ENCODE measurements at places on chromosomes 1 and 21.

GRCh38 chr21:42056996-42057689 is 14.0 kb upstream of the UMODL1 start:
- peak; percentile 91 for DNase-seq

DNA sequence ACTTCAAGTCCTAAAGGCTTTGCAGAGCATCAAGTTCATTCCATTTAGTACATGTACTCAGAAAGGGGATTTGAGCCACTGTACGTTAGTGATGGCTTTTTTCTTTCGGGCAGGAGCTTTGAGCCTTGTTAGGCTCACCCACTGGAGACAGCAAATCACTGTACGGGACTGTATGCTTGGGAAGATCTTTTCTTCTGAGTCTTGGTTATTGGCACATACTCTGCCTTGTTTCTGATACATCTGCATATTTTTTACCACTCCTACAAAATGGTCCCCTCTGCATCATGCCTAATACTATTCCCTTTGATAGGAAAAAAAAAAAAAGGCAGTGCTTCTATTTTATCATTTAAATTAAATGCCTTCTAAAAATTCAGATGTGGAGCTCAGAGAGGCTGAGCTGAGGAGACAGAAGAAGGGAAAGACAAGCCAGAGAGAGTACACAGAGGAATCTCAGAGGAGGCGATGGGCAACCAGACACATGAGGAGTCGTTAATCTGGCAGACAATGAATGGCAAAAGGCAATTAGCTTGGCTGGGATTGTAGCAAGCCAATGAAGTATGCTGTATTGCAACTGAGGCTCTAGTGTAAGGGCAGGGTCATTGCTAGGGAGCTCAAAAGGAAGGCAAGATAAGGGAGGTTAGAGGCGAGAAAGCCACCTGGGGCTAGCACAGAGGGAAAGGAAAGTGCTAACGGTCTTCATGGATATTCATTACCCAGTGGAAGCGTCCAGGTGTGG is 39.4 kb downstream of the PHC2 start:
- no peak for DNase-seq

DNA sequence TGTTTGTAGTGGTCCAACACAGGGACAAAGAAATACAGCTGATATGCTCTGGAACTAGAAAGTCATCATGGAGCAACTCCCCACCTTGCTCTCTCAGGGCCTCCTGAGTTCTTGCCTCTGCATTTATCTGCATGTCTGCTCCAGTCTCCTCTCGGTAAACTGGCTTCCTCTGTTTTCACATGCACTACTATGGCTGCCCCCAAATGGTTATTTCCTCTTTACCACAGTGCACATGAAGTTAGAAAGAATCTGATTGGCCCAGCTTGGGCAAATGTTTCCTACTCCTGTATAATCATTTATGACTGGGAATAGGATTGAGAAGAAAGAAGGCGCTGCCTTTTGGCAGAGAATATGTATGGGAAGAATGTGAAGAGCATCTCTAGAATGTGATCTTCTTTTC is 16.5 kb upstream of the PSMB2 start:
- DNase-seq = no peak

DNA sequence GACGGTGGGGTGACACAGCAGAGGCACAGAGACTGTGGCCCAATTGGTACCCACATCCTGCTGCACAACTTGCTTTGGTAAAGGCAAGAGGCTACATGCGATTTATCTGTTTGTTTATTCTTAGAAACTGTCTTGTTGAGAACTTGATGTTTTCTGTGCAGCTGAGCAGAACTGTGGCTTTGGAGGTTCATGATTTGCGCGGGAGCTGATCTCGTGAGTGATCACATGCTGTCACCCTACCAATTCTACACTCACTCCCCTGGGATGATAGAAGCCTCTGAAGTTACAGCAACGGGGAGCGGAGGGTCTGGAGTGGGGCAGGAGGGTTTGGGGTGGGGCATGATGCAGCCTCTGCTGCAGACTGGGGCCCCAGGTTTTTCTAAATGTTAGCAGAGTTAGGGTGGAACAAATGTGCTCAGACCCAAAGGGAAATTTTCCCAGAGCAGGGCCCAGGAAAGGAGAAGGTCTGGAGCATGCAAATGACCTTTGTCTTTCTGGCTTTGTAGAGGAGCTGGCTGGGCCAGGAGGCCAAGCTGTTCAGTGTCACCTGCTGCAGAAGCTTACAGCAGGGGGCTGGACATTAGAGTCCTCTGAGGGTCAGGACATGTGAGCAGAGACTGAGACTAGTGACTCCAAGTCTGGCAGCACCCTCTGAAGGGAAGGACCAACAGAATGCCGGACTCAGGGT is 83.6 kb downstream of the GRIK3 start:
- no peak for DNase-seq

GRCh38 chr1:14094611-14095400 is 394.8 kb downstream of the PRDM2 start:
- no peak for DNase-seq

DNA sequence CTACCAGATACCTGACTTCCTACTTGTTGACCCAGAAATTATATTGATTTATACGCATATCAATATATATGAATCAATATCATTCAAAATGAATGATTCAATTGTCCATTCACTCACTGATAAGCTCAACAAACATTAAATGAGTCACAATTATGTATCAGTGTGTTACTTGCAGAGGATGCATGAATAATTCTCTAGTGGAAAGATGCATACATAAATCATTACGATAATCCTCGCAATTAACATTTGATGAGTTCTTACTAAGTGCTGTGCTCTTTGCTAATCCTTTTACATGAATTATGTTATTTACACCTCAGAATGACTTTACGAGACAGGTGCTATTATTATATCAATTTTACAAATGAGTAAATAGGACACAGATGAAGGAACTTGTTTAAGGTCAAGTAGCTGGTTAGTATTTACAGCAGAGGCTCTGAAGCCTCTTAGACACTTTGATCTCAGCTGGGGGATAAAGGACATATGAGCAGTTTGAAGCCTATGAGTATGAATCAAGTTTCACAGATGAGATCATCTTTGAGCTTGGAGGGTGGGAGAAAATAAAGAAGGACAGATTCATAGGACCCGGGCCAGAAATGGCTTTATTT is 112.8 kb upstream of the ADAMTS5 start:
- no peak for DNase-seq

- no peak for DNase-seq
Measured at GRCh38 chr1:115090186-115090490, 835 bp upstream of the TSPAN2 start.

DNA sequence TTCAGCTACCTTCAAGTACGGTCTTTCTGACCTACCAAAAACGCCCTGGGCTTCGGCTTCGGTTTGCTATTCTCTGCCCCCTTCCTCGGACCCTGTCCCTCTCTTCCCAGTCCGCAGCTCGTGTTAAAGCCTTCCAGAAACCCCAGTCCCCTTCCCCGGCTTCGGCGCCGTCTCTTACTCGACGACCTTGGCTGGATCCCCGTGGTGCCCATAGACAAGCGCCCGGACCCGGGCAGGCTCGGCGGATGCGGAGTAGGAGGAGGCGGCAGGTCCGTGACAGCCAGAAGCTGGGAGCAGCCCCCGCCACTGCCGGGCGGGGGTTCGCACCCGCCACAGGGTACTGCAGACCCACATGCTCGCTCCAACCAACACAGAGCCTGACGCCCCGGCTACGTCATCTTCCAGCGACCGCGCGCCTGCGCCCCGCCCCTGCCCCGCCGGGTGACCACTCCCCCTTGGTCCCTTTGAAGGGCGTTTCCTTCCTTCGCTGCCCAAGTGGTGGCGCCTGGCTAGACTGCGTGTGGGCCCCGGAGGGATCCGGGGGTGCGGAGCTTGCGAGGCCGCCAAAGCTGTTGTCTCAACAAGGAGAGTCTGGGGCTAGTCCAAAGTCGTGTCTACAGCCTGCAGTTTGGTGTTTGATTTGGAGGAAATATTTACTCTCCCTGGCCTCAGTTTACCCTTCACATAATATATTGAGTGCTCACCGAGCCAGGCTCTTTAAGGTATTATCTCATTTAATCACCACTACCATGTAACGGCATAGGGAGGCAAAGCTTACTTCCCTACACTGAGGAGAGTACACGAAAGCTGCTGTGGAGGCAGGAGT is at the start of gene MECR:
TSS of gene MECR (minus strand) at position 382 of the 826 bp plus-strand sequence. CDS start at position 354, 28 bp downstream.
- DNase-seq = peak; percentile 90

GRCh38 chr1:146039844-146040194 is 18.3 kb upstream of the HJV start:
- DNase-seq = no peak

DNA sequence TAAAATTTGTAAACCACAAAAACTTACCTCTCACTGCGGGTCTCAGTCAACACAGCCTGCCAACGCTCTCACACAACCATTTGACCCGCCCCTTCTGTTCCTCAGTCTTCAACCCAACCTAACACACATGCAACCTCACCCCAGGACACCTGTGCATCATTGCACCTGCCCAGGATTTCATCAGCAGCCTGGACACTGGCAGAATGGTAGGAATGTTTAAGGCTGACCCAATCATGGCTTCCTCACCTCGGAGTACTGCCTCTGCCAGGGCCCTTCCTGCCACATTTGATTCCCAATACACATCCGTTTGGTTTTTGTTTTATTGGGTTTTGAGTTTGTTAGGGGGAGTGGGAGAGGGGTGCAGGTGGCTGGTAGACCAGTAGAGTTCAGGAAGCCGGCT is 40.7 kb downstream of the TOMM20 start:
- no peak for DNase-seq

- DNase-seq = no peak
Measured at GRCh38 chr1:31069392-31069791, 3.9 kb upstream of the PUM1 start.

GRCh38 chr1:156768610-156769295 is 1.4 kb downstream of the PRCC start:
- no peak for DNase-seq

GRCh38 chr1:46948629-46949416 is 7.5 kb upstream of the CYP4A11 start:
- no peak for DNase-seq

DNA sequence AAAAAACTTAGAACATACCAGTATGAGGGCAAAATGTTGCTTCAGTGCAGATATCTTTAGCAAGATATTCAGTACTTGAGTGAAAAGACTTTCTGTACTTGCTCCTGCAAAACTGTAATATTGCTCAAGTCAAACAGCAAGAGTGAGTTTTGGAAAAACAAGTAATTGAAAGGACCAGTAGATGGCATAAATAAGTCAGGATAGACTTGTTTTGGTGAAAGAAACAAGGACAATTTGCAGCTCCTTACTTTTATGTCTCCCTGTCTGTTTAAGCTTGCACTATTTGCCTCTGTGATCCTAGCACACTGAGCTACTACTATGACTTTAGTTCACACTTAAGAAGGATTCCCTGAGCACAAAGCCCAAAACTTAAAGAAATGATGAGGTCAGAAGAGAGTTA is 39.1 kb downstream of the IFI44 start:
- peak; percentile 50 for DNase-seq

DNA sequence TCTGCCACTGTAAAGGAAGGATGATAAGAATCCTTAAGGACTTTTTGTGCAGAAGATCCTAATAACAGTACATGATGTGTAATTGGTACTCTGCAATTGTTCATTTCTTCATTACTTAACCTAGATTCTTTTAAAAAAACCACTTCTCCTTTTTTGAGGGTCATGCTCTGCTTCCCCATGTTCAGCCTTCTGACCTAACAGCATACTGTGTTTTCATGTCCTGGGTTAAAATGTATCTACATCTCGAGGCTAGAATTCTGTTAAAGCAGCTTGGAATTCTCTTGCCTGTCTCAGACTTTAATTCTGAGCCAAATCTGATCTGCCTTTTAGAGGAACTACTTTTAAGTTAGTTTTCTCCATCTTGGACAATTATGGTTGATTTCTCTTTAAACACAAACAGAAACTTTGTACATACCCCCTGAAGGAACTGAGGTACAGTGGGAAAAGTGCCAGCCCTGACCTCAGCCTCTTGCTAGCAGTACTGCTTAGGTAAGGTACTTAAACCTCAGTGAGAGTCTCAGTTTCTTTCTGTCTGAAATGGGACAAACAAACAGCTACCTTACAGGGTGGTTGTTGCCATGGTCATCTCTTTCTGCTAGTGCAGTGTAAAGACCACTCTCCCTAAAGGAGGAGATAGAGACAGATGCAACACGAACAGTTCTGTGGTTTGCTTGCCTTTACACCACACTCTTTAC is 103.2 kb upstream of the DYNLT5 start:
- DNase-seq = no peak

DNA sequence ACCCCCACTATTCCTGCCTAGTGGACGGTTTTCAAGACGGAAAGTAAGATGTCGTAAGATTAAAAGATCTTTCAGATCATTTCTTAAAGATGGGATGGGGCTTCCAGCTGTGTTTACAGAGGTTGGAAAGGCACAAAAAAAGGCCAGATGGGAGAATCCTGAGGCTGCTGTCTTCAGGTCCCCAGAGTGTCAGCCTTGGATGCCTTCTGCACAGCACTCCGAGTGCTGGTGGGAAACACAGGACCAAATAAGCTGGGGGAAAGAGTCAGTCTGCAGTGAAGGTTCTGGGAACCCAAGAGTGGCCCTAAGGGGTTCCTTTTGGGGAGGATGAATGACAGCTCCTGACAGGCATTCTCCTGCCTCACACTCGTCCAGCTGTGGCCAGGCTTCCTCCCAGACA is 96.5 kb downstream of the COLGALT2 start:
- no peak for DNase-seq

DNA sequence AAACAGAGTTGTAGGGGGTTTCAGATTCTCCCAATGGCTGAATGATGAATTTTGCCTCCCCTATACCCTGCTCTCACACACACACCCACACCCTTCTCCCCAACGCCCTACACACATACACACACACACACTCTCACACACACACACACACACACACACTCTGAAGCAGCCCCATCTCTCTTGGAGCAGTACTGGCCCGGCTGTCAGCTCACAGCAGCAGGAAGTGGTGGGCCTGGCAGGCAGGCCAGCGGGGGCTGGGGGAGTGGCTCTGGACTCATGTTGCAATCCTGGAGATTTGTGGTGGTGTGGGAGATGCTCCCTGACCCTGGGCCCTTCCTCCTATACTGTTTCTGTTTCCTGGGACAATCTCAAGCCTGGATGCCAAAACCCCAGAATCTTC is 2.2 kb downstream of the IKBKE start:
- peak; percentile 40 for DNase-seq

DNA sequence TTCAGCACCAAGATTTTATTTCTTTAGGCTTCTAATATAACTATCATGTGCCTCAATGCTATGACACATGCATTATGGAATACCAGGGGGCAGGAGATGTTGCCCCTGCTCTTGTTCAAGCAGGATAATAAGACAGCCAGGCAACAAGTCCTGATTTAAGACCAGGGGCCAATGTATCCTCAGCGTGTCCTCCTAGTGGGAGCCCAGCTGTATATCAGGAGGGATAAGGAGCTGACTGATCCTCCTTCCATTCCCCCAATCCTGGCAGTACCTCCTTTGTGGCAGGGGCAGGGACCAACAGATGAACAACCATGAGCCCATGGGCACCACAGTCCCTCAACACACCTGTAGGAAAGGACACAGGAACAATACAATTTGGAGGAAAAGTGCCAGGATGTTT is 29.3 kb downstream of the SORT1 start:
- DNase-seq = no peak
